Ammon's horn (tissue), 1 donor: ENCODE measurements at places on chromosomes 4 and X.

GRCh38 chr4:106273831-106274230 is 42.2 kb downstream of the TBCK start:
- DNase-seq = no peak

- DNase-seq = peak; percentile 63
These were observed 157.3 kb upstream of the LDB2 start for GRCh38 chr4:17055788-17056187.

GRCh38 chr4:112747036-112747435 is 110.1 kb downstream of the LARP7 start:
- DNase-seq = no peak

GRCh38 chr4:139756391-139757180 is 91.0 kb downstream of the MGST2 start:
- no peak for DNase-seq

DNA sequence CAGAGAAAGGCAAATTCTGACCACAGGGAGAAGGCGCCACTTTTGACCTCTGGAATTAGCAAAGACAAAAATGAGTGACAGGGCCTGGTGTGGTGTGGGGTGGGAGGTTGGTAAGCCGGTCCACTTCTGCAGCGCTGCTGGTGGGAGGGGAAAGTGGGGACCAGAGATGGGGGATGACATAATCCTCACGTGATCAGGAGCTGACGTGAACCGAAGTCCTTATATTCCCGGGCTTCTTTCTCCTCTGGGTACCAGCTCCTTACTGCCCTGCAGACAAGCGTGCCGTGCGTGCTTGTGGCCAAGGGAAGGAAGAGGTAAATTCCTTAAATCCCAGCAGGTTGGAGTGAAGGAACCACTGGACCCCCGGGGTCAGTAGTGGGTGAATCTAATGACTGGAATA is at the start of gene TCEAL7:
TCEAL7 (plus strand) TSS at position 249 of the 400 bp plus-strand sequence. CDS start 1,165 bp downstream, outside the sequence.
- DNase-seq = peak; percentile 88
